Retinal pigment epithelial cell (primary cell): ENCODE measurements at places on chromosomes 6 and 20.

- DNase-seq = no peak
Observed at GRCh38 chr6:27505209-27506027, 32.5 kb upstream of the ZNF184 start.

- no peak for DNase-seq
Observed at GRCh38 chr6:53240139-53240538, 91.5 kb upstream of the GCM1 start.

DNA sequence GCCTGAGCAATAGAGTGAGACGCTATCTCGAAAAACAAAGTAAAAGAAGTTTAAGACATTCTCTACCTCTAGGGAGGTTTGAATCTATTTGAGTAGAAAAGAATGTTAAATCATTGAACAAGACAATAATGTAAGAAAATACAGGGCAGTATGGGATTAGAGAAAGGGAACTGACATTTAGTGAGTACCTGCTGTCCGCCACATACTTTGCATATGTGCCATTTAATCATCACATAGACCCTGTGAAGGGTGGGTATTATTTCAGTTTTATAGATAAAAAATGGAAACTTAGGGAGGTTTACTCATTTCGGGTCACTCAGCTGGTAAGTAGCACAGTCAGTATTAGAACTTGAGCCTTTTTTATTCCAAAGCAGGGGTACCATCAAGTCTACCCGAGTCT, 31.4 kb downstream of the STK4 start:
- DNase-seq = no peak

- DNase-seq = no peak
Observed at GRCh38 chr6:16058929-16059345, 69.9 kb upstream of the MYLIP start.

- DNase-seq = no peak
Observed at GRCh38 chr20:20824924-20825584, 112.6 kb upstream of the RALGAPA2 start.

DNA sequence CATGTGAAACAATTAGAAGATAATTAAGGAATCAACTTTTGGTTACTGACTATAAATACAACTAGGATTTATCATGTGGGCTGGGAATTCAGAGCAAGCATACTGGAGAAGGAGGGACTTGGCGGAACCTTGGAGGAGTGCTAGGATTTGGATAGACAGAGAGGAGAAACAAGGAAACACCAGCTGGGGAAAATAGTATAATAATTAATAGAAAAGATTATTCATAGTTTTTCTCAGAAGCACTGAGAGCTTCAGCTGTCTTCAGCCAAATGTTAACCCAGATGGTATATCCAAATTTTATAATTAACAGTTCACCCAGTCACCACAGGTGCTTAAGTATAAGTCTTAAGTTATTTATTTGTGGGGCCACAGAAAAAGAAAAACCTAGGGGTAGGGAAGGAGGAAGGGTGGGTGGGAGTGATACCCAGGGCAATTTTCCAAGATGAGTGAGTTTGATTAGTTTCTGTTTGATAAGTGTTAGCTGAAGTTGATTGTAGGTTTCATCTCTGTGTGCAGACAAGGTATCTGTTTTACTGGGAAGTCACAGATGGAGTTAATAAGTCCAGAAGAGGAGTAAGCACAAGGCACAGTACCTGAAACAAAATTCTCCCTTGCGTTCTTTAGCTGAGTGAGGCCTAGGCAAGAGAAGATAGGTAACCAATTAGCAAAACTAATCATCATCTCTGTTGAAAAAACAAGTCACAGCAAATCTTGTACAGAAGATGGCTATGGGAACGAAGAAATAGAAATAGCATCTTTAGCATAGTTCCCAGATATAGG, 175.5 kb downstream of the TFAP2B start:
- no peak for DNase-seq

- DNase-seq = peak; percentile 98
Observed at GRCh38 chr20:11229772-11230171, 556.0 kb upstream of the JAG1 start.

DNA sequence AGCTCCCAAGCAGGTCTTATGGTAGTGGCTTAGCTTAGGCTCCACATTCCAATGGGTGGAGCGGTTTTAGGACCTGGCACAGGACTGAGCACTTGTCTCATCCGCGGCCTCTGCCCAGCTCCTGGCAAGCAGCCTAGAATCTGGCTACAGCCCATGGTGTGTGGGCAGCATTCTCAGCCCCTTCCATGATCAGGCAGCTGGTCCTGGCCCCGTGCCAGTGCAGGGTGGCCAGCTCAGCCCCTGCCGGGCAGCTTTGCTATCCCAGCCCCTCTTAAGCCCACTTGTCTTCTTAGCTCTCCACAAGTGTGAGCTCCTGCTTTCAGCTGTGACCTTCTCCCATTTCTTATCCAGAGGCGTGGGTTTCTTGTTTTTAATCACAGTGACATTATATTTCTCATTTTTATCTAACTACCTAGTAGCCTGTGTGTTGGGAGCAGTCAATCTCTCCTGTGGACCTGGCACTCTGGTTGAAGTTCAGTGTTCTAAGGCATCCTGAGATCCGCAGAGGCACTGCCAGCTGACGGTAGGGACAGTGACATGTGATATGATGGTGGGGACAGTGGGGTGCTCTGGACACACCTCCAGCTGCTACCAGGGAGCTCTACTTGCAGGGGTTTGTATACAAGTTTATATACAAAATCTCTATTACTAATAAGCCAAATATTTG, 119.9 kb upstream of the PRND start:
- DNase-seq = peak; percentile 91

- DNase-seq = peak; percentile 91
Observed at GRCh38 chr20:44885392-44886265, at the start of gene YWHAB. Gene YWHAB, plus strand, starts transcription at chr20:44885705. Its CDS starts 15,829 bp downstream, at chr20:44901534.

DNA sequence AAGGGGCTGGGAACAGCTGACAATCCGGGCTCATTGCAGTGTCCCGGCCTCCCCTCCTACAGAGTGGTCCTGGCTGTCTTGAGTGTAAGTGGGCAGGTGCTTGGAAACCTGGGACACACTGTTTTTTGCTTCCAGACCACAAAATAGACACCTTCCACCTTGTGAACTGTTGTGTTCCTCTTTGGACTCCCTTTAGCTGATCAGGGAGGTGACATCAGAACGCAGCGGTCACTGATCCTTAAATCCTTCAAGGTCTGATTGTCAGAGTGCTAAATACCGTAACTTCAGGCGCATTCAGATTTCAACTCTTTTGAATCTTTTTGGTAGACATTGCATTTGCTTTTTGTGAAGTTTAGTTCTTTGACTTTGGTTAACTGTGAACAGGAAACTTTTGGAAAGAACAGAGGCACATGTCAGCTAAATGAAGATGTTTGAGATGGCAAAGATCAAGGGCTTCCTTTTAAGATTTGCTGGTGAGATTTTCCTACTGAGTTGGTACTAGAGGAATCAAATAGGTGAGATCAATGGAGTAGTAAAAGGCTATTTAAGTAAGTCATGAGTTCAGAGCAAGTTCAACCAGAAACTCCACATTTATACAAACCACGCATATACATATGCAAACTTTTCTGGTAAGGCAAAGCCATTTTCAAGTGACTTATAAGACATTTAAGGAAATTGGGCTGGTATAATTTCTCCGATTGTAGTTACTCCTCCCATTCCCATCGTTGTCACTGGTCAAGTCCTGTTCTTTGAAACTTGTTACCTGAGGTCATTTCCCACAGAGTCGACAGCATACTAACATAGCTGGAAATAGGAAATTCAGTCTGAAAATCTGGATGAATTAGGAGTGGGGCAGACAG, 6.3 kb downstream of the PPP1R3G start:
- no peak for DNase-seq

DNA sequence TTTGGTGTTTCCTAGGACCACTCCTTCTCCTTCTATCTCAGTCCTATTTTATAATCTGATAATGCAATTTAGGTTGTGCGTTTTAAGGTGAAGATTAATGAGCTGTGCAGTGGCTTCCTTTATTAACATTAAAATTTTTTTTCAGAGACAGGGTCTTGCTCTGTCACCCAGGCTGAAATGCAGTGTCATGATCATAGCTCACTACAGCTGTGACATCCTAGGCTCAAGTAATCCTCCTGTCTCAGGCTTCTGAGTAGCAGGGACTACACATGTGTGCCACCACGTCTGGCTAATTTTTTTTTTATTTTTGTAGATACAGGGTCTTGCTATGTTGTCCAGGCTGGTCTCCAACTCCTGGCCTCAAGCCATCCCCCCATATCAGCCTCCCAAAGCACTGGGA, 53.0 kb upstream of the DSP start:
- DNase-seq = no peak

- no peak for DNase-seq
Observed at GRCh38 chr6:14002176-14002947, 77.6 kb downstream of the RNF182 start.

- DNase-seq = no peak
Observed at GRCh38 chr6:149054559-149055194, 262.8 kb upstream of the TAB2 start.

DNA sequence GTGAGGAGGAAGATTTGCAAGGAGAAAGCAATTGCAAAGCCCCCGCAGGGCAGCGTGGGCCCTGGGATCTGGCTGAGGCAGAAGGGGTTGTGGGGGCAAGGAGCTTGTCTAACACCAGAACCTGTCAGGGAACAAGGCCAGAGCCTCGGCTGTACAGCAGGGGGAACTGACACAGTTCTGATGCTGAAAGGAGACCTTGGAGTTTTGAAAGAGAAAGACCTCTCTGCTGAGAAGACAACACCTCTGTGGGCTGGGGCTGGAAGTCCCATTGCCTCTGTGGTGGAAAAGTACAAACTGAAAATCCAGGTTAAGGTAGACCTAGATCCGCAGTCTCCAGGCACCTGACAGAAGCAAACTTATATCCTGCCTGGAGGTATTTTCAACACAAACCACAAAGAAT, 86.9 kb upstream of the CST7 start:
- DNase-seq = no peak

GRCh38 chr6:74742793-74743508, 462.9 kb downstream of the COL12A1 start:
- DNase-seq = no peak

DNA sequence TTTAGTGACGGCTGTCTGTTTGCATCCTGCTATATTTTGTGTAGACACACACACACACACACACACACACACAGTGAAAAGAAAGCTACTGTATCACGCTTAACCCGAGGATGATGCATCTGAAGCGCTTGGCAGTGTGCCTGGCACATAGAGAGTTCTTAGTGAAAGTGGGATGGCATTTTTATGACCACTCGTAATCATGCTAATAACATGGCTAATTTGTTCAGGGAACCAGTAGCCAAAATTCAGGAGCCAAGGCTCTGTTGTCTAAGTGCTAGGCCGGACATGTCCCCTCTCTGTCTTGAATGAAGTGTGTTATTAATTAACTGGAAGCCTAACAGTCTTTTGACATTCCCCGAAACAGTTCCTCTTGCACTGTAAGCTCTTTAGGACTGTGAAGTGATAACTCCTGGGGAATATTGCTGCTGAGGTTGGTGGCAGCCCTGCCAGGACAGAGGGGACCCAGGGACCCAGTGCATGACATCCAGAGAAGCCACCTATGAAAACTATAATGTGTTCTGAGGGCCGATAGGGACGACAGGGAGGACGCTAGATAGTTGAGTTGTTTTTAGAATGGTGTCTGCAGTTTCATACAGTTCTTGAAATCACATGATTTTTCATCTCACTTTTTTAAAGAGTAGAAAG, 45.0 kb upstream of the IRF4 start:
- no peak for DNase-seq

DNA sequence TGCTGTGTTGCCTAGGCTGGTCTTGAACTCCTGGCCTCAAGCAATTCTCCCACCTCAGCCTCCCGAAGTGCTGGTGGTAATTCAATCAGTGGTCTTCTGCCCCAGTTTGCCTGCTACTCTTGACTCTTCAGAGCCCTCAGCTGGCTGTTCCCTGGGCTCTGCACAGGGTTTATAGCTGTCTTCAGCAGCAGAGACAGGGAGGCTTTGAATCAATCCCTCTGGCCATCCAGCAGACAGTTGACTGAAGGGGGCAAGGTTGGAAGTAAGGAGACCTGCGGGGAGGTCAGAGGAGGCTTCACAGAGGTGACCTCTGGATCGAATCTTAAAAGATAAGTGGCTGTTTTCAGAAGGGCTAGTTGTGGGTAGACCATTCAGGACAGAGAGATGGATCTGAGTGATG, 26.0 kb upstream of the KIF3B start:
- no peak for DNase-seq

GRCh38 chr6:137229075-137229759, 10.0 kb upstream of the IFNGR1 start:
- no peak for DNase-seq

DNA sequence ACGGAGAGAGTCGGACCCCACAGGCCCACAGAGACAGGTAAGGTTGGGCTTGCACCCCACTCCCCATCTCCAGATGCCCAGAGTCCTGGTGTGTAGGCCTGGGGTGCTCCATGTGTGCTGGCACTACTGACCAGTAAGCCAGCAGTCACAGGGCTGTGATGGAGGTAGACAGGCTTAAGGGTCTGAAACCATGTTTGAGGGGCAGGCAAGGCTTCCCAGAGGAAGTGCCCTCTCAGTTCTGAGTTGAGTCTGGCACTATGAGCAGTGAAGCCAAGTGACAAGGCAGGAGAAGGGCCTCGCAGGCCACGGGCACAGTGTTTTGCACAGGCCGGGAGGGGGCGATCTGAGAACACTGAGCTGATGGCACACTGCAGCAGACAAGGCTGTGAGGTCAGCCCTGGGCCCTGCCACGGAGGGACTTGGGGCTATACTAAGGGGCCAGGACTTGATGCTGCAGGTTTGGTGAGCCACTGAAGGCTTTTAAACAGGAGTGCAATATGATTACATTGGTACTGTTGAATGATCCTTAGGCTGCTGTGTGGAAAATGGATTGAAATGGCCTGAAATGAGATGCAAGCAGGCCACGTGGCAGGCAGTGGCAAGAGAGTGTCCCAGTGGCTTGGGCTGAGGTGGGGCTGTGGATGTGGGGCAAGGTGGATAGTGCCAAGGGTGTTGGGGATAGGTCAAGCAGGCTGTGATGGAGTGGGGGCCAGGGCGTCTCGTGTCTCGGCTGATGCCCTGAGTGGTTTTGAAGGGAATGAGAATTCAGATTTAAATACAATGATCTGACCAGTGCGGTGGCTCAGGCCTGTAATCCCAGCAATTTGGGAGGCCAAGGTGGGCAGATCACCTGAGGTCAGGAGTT, 20.3 kb downstream of the TTBK1 start:
- DNase-seq = no peak

GRCh38 chr6:53734473-53735299, 60.1 kb upstream of the LRRC1 start:
- peak; percentile 81 for DNase-seq

- no peak for DNase-seq
Observed at GRCh38 chr6:63615590-63615989, 20.0 kb upstream of the PHF3 start.

- no peak for DNase-seq
Observed at GRCh38 chr20:41512624-41513023, 105.6 kb downstream of the CHD6 start.
